Tongue (tissue), 3 donors: ENCODE measurements at places on chromosomes 12 and 14.

DNA sequence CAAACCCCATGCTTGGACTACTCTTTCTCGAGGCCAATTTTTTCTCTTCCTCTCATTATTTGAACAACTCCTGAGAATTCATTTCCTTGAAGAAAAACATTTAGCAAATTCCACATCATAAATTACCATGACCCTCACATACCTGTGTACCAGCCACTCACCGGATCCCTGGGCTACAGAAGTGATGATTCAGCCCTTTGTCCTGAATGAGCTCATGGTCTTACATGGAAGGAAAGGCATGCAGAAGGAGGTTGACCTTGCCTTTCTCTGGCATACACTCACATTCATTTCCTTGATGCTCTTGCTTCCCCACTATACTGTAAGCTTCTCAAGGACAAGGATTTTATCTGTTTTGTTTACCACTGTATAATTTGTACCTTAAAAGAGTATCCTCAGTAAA lies 191.5 kb downstream of the SLC5A8 start:
- DNase-seq = no peak

DNA sequence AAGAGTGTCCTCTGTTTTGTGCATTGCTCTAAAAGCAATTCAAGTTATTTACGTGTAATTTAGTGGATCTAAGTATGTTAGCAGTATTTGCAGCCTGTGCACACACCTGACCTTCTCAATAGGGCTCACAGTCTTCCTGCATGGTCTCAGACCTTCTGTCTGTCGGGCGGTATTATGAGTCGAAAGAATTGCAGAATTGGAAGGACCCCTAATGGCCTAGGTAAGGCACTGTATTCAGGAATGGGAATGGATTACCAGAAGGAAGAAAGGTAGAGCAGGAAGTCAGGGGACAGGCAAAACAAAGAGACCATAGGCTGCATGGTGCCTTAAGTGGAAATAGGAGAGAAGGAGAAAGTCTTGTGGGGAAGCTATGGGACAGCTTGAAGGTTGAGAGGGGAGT lies 341.6 kb downstream of the VRK1 start:
- no peak for DNase-seq

DNA sequence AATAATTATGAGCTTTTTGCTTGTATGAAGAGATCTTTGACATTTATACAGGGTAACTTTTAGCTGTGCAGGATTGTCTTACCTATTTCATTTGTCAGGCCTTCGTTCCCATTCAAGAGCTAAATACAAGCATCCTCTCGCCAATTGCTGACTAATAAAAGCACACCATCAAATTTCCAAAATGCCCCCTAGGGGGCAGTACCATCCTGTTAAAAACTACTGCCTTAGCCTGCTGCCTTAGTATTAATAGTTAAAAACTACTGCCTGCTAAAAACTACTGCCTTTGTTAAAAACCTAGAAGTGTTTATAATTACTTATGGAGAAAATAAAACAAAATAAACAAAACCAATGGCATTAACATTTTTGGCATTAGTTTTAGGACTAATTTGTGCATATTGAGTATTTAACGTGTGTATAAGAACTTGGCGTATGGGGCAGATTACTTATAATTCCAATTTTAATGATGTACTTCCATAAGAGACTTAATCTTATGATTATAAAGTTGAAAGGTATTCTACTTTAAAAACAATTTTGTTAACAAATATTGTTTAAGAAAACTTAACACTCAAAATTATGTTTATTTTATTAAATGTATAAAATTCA lies 3.0 kb upstream of the IFI27L2 start:
- DNase-seq = peak; percentile 86

GRCh38 chr14:25622763-25623162 lies 572.8 kb upstream of the STXBP6 start:
- DNase-seq = no peak

DNA sequence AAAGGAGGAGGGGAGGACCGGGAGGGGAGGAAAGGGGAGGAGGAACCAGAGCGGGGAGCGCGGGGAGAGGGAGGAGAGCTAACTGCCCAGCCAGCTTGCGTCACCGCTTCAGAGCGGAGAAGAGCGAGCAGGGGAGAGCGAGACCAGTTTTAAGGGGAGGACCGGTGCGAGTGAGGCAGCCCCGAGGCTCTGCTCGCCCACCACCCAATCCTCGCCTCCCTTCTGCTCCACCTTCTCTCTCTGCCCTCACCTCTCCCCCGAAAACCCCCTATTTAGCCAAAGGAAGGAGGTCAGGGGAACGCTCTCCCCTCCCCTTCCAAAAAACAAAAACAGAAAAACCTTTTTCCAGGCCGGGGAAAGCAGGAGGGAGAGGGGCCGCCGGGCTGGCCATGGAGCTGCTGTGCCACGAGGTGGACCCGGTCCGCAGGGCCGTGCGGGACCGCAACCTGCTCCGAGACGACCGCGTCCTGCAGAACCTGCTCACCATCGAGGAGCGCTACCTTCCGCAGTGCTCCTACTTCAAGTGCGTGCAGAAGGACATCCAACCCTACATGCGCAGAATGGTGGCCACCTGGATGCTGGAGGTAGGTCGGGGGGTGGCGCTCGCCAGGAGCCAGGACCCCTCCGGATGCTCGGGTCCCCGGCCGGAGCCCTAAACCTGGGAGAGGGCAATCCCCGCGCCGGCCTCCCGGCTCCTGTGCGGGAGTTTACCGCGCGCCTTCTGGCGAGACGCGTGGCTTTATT lies at the start of gene CCND2:
TSS of gene CCND2 (plus strand) at position 111 of the 744 bp plus-strand sequence. CDS start at position 390, 279 bp downstream.
- peak; percentile 99 for DNase-seq

- peak; percentile 96 for DNase-seq
Observed at GRCh38 chr12:111636209-111636945, 37.3 kb upstream of the ATXN2 start.

- peak; percentile 87 for DNase-seq
Observed at GRCh38 chr14:44961151-44961553, 595 bp downstream of the KLHL28 start.

DNA sequence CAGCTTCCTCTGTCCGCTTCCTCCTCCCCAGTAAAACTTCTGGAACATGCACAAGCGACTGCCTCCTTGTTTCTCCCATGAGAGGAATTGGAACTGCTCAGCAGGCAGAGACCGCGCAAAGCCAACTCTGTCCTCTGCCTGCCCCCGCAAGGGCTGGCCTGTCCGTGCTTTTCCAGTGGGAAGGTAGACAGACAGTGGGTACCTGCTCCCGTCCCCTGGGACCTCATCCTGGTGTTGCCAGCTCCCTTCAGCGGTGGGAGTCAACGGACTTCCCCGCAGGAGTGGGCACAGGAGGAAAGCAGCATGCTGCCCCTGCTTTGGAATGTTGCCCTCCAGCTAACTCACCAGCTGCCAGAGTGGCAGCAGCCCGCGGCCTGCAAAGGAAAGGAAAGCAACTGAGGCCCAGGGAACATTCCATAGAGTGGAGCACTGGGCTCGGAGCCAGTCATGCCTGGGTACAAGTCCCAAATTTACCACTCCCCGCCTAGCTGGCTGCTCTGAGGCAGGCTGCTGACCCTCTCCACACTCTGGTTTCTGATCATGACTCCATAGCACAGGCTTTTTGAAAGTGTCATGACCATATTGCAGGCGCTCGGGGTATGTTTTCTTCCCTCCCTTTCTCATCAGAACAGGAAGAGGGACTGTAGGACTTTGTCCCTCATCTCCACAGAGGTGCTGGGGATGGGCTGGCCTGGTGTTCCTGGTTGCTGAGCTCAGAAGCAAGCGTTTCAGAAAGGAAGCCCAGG lies 89.2 kb upstream of the CLMN start:
- peak; percentile 68 for DNase-seq

- DNase-seq = no peak
Observed at GRCh38 chr12:86233126-86233525, 23.1 kb downstream of the MGAT4C start.

DNA sequence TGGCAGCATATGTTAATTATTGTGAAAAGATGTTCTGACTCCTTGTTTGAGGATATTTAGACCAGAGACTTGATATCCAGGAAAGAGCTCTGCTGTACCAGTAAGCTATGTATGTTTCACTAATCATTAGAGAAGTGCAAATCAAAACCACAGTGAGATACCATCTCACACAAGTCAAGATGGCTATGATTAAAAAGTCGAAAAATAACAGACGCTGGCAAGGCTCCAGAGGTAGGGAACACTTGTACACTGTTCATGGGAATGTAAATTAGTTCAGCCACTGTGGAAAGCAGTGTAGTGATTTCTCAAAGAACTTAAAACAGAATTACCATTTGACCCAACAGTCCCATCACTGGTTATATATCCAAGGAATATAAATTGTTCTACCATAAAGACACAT lies 171.6 kb downstream of the DPY19L2 start:
- no peak for DNase-seq

DNA sequence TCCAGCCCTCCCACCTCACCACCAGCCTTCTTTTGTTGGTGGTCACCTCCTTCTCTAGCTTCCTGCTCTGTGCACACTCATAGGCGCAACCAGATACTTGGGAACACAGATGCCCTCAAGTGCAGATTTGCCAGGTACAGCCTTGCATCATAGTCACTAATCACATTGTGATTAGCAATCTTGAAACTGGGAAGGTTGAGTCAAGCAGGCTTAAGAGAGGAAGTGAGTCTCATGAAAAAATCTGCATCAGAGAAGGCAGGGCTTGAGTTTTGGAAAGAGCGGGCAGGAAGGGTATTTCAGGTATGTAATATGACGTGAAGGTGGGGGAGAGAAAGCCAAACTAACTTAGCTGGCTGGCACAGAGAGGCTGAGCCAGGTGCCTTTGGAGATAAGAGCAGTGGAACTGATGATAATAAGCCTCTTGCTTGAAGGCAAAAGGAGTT lies 2.7 kb upstream of the RABGGTA start:
- DNase-seq = no peak

DNA sequence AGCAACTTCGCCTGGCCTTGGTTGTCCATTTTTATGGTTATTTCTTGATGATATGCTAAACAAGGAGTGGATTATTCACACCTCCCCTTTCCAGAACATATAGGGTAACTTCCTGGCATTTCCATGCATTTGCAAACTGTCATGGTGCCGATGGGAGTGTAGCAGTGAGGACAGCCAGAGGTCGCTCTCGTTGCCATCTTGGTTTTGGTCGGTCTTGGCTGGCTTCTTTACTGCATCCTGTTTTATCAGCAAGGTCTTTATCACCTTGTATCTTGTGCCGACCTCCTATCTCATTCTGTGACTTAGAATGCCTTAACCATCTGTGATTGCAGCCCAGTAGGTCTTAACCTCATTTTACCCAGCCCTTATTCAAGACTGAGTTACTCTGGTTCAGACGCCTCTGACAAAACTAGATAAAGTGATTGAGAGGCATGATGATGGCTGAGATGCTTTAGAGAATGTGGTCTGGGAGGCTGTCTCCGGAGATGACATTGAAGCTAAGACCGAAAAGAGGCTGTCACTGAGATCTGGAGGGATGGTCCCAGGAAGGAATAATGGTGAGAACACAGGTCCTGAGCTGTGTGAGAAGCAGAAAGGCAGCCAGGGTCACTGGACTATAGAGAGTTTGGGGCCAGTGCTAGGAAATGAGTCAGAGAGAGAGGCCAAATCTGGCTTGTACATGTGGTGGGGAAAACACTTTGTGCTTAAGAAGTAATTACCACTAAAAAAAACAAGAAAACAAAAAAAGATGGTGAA lies 2.9 kb downstream of the GLT1D1 start:
- no peak for DNase-seq

DNA sequence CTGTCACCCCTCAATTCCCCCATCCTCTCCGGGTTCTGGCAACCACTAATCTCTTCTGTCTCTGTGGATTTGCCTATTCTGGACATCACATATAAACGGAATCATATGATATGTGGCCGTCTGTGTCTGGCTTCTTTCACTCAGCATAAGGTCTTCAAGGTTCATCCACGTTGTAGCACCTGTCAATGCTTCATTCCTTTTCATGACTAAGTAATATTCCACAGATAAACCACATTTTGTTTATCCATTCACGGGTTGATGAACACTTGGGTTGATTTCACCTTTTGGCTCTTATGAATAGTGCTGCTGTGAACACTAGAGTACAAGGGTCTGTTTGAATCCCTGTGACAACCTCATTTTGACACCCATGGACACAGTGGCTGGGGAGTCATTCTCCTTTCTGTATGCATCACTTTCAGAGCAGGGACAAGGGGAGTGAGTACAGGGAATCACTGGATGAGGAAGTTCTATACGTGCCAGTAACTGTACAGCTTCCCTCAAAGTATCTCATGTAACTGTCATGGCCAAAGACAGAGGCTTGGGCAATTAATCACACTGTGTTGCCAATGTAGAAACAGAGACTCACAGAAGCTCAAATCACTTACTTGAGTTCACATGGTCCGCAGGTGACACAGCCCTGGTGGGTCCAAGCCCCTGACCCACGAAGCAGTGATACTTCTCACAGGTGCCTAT lies 10.9 kb upstream of the TESC start:
- no peak for DNase-seq

GRCh38 chr12:99911967-99912366 lies 72.8 kb downstream of the ANKS1B start:
- DNase-seq = no peak

DNA sequence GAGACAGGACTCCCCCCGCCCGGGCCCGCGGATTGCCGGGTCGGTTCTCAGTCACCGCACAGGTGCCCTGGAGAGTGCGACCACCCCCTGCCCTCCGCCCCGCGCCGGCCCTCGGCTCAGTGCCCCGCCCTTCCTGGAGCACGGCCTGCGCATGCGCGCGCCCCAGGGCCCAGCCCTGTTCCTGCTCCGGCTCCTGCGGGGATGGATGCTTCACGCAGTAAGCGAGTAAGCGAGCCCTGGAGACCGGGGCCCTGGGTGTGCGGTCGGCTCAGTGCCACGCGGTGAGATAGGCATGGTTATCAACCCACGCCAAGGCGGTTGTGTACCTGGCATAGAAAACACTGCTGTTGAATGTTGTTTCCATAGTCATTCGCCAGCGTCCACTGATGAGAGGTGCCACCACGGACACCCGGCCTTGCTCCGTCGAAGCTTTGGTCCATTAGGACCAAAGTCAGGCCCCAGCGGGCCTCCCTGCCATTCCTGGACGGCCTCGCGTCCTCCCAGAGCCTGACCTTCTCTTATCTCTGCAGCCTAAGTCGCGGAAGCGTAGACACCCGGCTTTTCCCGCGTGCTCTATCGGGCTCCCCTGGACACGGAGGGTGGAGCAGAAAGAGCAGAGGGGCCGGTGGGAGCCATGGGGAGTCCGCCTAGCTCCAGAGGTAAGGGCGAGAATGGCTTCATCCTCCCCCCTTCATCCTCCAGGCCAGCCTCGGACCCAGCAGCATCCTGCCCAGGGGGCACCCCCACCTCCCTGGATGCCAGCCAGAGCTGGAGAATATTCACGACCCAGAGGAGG lies 90.6 kb downstream of the PAPOLA start:
- peak; percentile 54 for DNase-seq

- DNase-seq = no peak
Observed at GRCh38 chr14:99905121-99905520, 111.9 kb downstream of the EML1 start.
